Body of pancreas (tissue), 4 donors: ENCODE measurements at places on chromosomes 5 and 9. TPM values are rescaled to one million over a fixed set of nuclear protein-coding genes. Genes with fewer than 3 reads are reported as not detected.

The PTAR1 gene
- total RNA-seq, result 41.9 TPM

The CDH9 gene
- not detected for total RNA-seq

The LCN12 gene
- total RNA-seq, result 1.3 TPM

The ASPN gene
- total RNA-seq, result 3.6 TPM

The SLCO6A1 gene
- not detected for total RNA-seq
